ENCODE measurements at places on chromosomes 1 and 21.

DNA sequence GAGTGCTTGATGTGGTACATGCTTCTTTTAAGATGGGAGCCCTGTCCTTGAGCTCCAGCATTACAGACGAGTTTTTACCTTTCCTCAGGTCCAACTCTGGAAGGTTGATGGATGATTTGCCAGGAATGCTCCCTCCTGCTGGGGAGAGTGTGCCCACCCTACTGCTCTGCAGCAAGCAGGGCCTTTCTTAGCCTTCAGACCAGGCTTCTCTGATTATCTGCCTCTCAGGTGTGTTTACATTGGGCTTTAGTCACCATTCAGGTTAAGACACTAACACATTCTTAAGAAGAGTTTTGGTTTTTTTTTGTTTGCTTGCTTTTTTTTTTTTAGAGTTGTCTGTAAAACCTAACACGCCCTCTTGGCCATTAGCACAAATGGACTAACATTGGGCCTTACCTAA lies 301.8 kb downstream of the KCNT2 start:
- no peak overlapping the region for H3K27ac ChIP-seq
- DNase-seq: no peak
- no peaks in the 10 kb centered on the region for H3K36me3 ChIP-seq
- H3K4me3 ChIP-seq: no peak overlapping the region

- no peak for DNase-seq
- no peaks in the 10 kb centered on the region for H3K4me1 ChIP-seq
- H3K36me3 ChIP-seq: peaks cover 6% of the 10 kb centered on the region
- no peak overlapping the region for H3K4me3 ChIP-seq
Measured at GRCh38 chr1:48741380-48741779, 35.3 kb downstream of the BEND5 start.

- no peak overlapping the region for H3K27ac ChIP-seq
- H3K36me3 ChIP-seq: no peaks in the 10 kb centered on the region
- H3K4me1 ChIP-seq: peaks cover under 1% of the 10 kb centered on the region
- no peak for DNase-seq
Measured at GRCh38 chr1:61012341-61012761, 70.0 kb upstream of the NFIA start.

DNA sequence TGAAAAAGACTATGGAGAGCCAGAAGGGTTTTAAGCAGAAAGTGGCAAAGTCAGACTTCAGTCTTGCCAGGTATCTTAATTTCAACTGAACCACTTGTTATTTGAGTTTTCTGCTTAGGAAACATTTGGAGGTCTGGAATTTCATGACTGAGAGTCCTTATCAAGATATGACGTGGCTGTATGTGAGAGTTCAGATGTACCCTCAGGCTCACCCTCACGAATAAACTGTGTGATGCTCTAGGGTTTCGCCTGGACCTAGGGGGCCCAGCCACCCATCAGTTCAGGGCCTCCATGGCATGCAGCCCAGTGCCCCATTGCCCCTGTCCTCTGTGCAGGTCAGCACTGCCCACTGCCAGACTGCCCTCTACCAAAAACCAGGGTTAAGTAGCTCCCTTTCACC lies 30.6 kb upstream of the TADA1 start:
- H3K4me3 ChIP-seq: no peak overlapping the region
- peaks cover 37% of the 10 kb centered on the region for H3K4me1 ChIP-seq
- H3K27ac ChIP-seq: no peak overlapping the region
- DNase-seq: no peak
- H3K27me3 ChIP-seq: peaks cover 2% of the 10 kb centered on the region
- no peaks in the 10 kb centered on the region for H3K36me3 ChIP-seq

- H3K36me3 ChIP-seq: peaks cover 6% of the 10 kb centered on the region
- no peak for DNase-seq
Measured at GRCh38 chr1:235404190-235404589, 37.0 kb downstream of the TBCE start.

- H3K4me3 ChIP-seq: no peak overlapping the region
- peaks cover 4% of the 10 kb centered on the region for H3K27me3 ChIP-seq
- H3K27ac ChIP-seq: no peak overlapping the region
- DNase-seq: no peak
Measured at GRCh38 chr1:33317946-33318345, 3.0 kb downstream of the A3GALT2 start.

- no peaks in the 10 kb centered on the region for H3K27me3 ChIP-seq
- H3K4me3 ChIP-seq: no peak overlapping the region
- H3K36me3 ChIP-seq: no peaks in the 10 kb centered on the region
- DNase-seq: no peak
- H3K4me1 ChIP-seq: peaks cover 15% of the 10 kb centered on the region
Measured at GRCh38 chr1:9890224-9890731, 19.8 kb downstream of the CTNNBIP1 start.

DNA sequence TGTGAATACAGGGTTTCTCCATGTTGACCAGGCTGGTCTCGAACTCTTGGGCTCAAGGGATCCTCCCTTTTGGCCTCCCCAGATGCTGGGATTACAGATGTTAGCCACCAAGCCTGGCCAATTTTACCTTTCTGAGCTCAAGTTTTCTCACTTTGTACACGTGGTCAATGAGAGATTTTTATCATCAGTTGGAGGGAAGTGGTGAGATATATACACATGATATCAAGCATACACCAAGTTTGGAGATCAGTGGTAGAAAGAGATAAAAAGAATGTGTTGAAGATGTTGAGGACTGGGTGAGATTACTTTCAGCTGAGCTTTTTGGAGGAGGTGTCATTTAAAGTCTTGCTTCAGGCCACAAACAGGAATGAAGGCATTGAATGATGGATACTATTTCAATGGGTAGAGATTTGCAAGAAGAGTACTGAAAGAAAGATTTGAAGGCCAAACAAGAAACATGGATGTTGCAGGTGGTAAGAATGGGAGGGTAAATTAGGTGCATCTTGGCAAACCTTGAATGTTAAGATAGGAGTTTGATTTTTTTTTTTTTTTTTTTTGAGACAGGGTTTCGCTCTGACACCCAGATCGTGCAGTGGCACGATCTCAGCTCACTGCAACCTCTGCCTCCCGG lies 3.0 kb upstream of the SESN2 start:
- H3K4me3 ChIP-seq: peak overlapping the region; percentile 40
- H3K36me3 ChIP-seq: peaks cover 5% of the 10 kb centered on the region
- peak overlapping the region; percentile 52 for H3K27ac ChIP-seq
- peaks cover 44% of the 10 kb centered on the region for H3K4me1 ChIP-seq

- H3K27ac ChIP-seq: no peak overlapping the region
- no peak overlapping the region for H3K4me3 ChIP-seq
- peaks cover 2% of the 10 kb centered on the region for H3K27me3 ChIP-seq
Measured at GRCh38 chr1:31855038-31855845, 39.4 kb upstream of the SPOCD1 start.

DNA sequence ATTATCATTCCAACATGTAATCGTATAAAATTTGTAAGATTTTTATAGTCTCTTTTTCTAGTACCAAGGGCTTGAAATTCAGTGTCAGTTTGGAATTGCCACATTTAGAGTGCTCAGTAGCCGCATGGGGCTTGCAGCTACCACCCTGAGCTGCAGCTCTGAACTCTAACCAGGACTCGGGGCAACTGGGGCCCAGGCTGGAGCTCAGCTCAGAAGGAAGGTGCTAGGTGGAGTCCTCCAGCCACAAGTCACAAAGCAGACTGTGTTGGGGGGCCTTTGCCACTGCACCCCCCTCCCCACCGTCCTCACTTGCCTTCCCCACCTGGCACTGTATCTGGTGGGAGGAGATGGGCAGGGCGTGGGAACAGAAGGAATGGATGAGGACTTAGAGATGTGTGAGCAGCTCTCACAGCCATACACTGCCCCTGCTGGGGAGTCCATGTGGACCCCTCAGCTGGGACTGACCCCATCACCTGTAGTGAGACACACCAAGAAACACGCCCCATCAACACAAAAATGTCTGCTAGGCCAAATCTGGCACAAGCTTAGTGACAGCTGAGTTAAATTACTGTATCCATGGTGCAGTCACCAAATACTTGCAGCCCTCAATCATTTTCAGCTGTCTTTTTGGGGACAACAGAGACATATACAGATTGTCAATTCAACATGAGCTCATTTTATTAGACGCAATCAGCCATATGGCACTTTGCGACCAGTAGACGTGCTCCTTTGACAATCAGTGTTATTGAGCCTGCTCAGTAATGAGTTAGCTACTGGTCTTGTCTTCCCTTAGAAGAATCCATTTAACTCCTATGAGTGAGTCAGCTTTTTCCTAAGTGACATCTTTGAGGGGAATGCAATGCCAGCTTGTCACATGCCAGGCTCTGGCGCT lies 241.7 kb upstream of the RAB4A start:
- H3K27ac ChIP-seq: no peak overlapping the region
- peaks cover 16% of the 10 kb centered on the region for H3K4me1 ChIP-seq
- H3K36me3 ChIP-seq: no peaks in the 10 kb centered on the region
- peaks cover 9% of the 10 kb centered on the region for H3K27me3 ChIP-seq
- H3K4me3 ChIP-seq: no peak overlapping the region

DNA sequence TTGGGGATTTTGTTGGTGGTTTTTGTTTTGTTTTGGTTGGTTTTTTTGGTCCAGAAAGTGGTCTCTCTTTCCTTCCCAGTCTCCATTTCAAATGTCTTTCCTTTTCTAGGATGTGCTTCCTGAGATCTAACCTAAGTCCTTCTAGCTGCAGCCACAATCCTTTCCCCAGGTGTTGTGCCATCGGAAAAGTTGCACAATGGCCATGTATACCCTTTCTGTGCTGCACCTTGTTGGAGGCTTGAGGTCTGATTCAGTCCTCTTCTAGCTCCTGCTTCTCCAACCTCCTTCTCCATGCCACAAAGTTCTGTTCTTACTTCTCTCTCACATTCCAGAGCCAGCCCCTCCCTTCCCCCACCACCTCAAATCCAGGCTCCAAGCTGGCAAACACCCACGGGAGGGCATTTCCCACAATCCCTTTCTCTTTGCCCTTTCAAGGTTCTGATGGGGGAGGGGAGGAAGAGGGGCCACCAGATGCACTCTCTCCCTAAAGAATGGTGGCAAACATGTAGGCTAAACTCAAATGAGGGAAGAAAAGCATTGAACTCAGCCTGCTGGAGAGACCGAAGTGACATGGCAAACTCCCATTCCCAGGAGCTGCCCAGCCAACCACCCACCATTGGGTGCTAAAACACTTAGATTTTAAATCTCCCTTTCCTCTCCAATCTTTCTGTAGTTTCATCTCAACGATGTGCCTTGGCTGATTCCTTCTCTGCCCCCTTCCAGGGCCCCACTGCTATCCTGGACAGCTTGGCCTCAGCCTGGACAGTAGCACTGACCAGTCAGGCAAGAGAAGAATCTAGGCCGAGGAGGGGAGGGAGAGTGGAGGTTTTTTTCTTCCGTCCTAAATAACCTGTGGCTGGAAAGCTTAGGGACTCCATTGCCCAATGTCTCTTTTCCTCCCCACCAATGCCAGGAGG lies 2.9 kb downstream of the KCNJ10 start:
- DNase-seq: no peak
- no peak overlapping the region for H3K27ac ChIP-seq
- H3K36me3 ChIP-seq: peaks cover 3% of the 10 kb centered on the region

GRCh38 chr1:26410706-26411623 lies at the start of gene LIN28A:
TSS of gene LIN28A (plus strand) at chr1:26410817. CDS start at chr1:26410892, 75 bp downstream.
- no peak for DNase-seq
- H3K36me3 ChIP-seq: no peaks in the 10 kb centered on the region
- no peak within 1 kb of the TSS for H3K4me3 ChIP-seq
- H3K4me1 ChIP-seq: peaks cover 14% of the 10 kb centered on the region
- H3K27me3 ChIP-seq: peaks cover 65% of the 10 kb centered on the region
- peak within 1 kb of the TSS; percentile 68 for H3K27ac ChIP-seq

- H3K4me3 ChIP-seq: no peak overlapping the region
- no peak for DNase-seq
- peaks cover 61% of the 10 kb centered on the region for H3K27me3 ChIP-seq
- no peak overlapping the region for H3K27ac ChIP-seq
- peaks cover 8% of the 10 kb centered on the region for H3K4me1 ChIP-seq
Measured at GRCh38 chr1:25698252-25698651, 81.7 kb downstream of the MAN1C1 start.

DNA sequence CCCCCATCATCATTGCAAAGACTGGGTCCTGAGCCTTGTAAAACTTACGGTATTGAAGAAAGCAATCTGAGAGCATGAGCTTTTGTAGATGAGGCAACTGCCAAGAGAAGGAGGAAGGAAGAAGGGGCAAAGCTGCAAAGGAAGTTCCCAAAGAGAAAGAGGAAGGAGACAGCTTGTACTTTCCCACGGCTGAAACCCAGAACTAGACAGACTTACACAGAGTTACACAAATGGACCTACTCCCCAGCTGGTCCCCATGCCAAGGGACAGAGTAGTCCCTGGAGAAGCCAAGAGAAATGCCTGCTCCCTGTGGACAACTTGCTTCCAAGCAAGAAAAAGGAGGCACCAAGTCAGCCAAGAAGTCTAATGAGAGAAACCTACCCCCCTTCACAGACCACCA lies 22.6 kb downstream of the SLC5A9 start:
- H3K4me3 ChIP-seq: no peak overlapping the region
- no peaks in the 10 kb centered on the region for H3K36me3 ChIP-seq
- no peaks in the 10 kb centered on the region for H3K4me1 ChIP-seq
- H3K27ac ChIP-seq: no peak overlapping the region
- peaks cover 2% of the 10 kb centered on the region for H3K27me3 ChIP-seq

Data from activated T-helper 1 cell treated with anti-CD3 and anti-CD28 coated beads, Interleukin-12 subunit alpha, Interleukin-12 subunit beta, Interleukin-2, Interleukin-4 antibody, amounts not matched to agents 30 ng/mL and 10 ng/mL and 1 ng/mL, durations not matched to agents 14 hours and 24 hours and 36 hours (primary cell).